ENCODE measurements at places on chromosomes 1 and 21.
A peak's percentile ranks its signal among the peaks of the same experiment; 100 is the strongest.

- no peak for DNase-seq
Measured at GRCh38 chr21:45582128-45582527, 39.9 kb upstream of the SLC19A1 start.

DNA sequence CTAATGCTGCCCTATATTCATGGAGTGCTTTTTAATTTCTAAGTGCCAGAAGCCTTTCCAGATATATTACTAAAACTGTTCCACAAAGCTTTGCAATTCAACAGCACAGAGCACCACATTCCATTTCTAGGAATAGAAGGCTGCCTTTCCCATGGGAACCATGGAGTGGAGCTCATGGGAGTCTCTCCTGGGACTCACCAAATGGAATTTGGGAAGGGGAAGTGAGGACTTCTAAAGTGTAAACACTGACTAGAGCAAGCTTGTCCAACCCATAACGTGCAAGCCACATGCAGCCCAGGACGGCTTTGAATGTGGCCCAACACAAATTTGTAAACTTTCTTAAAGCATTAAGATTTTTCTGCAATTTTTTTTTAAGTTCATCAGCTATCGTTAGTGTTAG, 190.4 kb upstream of the TNR start:
- no peak for DNase-seq

- DNase-seq: no peak
Measured at GRCh38 chr1:63316984-63317816, 5.2 kb upstream of the FOXD3 start.

- no peak for DNase-seq
Measured at GRCh38 chr1:177164380-177165068, at the start of gene ASTN1. TSS of gene ASTN1 (minus strand) at chr1:177164712. CDS start at chr1:177164676, 36 bp downstream.

GRCh38 chr1:10866321-10867093, 70.1 kb upstream of the CASZ1 start:
- DNase-seq: peak; percentile 25

DNA sequence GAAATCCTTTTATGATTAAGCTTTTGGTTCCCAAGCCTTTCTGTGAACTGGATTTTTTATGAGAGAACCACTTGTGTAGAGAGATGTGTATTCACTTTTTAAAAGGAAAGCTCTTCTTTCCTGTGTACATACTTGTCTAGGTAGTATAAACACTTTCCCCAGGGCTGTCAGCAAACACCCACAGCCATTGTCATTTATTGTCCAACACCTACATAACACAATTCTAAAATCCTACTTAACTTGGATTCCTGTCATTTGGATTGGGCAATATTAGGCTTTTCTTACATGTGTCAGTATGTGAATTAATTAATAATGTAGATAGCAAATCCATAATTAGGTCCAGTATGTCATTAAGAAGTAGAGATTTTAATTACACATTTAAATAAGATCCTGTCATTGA, 12.3 kb downstream of the DDX20 start:
- no peak for DNase-seq

- DNase-seq: no peak
Measured at GRCh38 chr1:212267017-212267416, 18.2 kb upstream of the PPP2R5A start.

DNA sequence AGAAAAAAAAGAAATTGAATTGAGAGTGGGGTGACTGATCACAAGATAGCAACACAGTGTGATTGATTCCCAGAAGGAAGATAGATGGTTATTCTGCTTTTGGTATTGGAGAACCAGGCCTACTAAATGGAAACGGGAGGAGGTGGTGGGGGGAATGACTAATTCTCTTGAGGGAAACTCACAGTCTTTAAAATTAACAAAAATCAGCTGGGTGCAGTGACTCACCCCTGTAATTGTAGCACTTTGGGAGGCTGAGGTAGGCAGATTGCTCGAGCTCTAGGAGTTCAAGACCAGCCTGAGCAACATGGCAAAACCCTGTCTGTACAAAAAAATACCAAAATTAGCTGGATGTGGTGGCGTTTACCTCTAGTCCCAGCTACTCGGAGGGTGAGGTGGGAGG, 134.6 kb upstream of the PDE4B start:
- DNase-seq: no peak

DNA sequence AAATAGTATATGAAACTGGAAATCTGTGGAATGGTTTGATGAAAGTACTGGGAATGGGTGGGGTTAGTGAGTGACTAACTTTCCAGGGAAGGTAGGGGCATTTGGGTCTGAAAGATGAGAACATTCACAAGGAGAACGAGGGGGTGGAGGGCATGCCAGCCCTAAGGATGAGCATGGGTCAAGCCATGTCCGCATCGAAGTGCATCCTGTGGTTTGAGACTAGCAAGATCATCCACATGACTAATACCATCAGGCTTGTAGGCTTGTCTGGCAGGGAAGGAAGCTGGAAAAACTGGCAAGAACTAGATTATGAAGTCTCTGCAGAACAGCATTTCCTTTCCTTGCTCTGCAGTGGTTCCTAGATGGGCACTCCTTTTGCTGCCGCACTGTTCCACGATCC, 70.4 kb upstream of the UBE2U start:
- DNase-seq: no peak

- DNase-seq: no peak
Measured at GRCh38 chr1:62840555-62840954, 56.6 kb downstream of the ATG4C start.

DNA sequence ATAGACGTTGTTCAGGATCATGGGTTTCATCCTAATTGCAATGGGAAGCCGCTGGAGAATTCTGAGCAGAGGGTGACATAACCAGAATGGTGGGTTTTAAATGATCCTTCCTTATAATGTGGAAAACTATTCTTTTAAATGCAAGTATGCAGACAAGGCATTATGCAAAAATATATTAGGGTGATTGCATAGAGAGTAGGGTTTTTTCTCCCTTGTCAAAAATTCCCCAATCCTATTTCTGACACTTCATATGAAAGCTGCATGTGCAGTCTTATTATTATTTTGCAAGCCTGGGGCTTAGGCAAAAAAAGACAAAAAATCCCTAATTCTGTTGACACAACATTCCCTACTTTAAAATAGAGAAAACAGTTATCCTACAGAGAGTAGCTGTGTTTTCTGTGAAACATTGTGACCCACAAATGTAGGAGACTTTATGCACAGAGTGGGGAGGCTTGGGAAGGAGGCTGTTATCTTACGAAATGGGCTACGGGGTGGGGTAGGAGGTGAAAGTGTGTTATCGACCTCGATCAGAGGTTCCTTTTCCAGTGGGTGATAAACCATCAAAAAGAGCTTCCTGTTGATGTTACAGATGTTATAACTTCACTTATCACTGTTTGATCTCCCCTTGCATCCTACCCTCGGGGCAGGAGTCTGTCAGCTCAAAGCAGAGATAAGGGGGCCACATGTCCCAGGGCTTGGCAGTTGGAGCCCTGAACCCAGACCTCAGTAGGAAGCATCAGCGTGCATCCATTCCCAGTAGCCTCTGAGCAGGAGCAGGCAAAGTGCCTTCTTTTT, 27.2 kb downstream of the RHEX start:
- no peak for DNase-seq

DNA sequence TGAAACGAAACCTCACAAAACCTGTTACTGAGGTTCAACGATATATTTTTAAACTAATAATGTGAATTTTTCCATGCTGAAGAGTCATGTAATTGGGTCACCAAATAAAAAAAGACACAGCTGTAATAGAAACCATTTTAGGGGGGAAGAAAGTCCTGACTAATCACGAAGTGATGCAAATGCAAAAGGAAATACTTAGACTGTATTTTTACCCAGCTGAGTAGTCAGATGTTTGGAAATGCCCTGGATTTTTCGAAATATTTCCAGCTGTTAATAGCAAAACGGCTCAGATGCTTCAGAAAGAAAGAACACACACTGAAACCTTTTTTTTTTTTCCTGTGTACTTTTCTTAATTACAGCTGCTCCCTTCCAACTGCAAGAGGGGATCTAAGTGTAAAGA, 210.3 kb downstream of the SETD4 start:
- DNase-seq: no peak

GRCh38 chr21:28952686-28953085, 40.0 kb downstream of the LTN1 start:
- no peak for DNase-seq

- no peak for DNase-seq
Measured at GRCh38 chr1:76340056-76340455, 265.5 kb downstream of the ST6GALNAC3 start.

DNA sequence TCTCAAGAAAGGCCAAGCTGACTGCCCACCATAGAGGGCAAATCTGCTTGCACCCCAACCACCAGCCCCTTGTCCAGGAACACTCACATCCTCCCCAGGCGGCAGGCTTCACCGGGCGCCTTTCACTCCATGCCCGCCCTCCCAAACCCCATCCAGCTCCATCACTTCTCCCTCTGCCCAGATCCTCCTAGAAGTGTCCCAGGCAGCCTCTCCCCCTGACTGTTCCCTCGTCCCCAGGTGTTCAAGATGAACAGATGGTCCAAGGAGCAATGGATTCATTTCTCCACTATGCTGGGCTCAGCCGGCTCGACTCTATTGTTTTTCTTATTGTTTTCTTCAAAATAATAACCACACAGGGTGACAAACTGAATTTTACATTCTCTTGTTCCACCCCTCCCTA, 22.1 kb downstream of the S100A6 start:
- DNase-seq: no peak

- DNase-seq: no peak
Measured at GRCh38 chr1:223703668-223704013, 8.7 kb upstream of the CAPN2 start.

- DNase-seq: no peak
Measured at GRCh38 chr1:20634594-20635084, 1.4 kb downstream of the PINK1 start.

DNA sequence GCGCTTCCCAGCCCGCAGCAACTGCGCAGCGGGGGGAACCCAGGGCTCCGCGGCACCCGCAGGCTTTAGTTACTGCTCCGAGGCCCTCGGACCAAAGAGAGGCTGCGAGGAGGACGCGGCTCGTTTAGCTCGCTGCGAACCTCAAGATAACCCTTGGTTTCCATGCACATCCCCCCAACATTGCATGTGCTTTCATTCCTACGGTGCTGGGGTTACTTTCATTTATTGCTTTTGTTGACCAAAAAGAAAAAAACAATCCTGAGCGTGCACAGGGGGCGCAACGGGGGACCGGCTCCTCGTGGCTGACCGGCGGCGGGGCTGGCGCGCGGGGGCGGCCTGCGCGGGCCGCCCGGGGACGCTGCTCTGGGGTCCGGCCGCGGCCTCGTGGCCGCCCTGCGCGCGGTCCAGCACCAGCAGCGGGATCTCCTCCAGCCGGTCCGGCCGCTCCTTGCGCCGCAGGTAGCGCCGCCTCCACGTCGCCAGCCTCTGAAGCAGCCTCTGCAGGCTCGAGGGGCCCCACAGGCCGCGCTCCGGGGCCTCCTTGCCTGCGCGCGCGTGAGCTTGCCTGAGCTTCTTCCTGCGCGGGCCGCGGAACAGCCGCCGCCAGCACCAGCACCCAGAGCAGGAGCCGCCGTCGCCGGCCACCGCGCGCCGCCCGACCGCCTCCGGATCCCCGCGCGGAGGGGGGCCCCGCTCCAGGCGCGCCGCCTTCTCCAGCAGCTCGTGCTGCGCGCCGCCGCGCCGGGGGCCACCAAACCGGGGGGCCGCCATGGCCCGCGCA, 77.4 kb downstream of the DESI2 start:
- DNase-seq: peak; percentile 14

- no peak for DNase-seq
Measured at GRCh38 chr1:235624721-235625333, 24.8 kb downstream of the GNG4 start.
